Activated T-cell treated with anti-CD3 and anti-CD28 coated beads, Interleukin-2, amount 50 U/mL, for 72 hours (primary cell): ENCODE measurements at places on chromosomes 13 and 19.
A peak's percentile ranks its signal among the peaks of the same experiment; 100 is the strongest.

GRCh38 chr19:47073574-47073973 lies 25.1 kb upstream of the TMEM160 start:
- no peak for DNase-seq

GRCh38 chr13:51550151-51550550 lies 34.1 kb upstream of the WDFY2 start:
- DNase-seq = no peak

DNA sequence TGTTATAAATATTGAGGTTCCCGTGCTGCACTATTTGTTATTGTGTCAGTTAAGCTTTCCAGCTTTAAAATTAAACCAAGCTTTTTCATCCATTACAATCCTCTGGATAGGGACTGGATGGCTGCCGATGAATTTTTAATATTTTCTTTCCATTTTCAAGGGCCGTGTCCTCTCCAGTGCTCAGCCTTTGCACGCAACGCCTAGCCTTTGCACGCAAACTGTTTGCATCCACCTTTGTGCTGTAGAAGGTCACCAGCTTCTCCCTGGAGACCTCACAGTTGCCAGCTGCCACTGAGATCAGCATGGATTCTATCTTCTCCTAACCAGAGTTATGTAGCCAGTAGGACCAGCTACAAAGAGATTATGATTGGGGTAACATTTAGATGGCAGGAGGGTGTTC lies 240.5 kb downstream of the SLC7A1 start:
- no peak for DNase-seq

GRCh38 chr13:99693852-99694611 lies 192.8 kb downstream of the TM9SF2 start:
- DNase-seq = no peak

DNA sequence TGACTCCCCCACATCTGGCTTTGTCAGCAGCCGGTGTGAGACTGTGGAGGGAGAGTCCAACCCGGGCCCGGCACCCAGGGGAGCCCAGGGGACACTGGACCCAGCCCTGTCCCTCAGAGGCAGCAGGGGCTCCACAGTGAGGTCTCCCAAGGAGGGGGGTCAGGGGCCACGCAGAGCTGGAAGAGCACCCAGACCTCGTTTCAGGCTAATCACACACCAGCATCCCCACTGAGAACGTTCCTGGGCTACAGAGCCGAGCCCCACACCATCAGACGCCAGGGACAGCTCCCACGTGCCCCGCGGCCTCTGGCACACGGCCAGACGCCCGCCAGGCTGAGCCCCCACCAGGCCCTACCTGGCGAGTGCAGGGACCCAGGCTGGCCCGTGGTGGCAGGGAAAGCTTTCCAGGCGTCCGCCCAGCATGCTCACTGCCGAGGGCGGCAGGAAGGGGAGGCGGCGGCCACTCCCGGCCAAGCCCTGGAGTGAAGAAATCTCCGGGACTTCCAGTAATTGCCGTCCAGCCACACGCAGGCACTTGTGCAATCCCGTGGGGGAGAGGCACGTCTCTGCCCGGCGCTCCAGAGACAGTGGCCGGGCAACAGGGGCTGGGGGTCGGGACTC lies 19.2 kb downstream of the SBNO2 start:
- DNase-seq = no peak

GRCh38 chr13:32829676-32830335 lies 186.4 kb upstream of the KL start:
- no peak for DNase-seq

DNA sequence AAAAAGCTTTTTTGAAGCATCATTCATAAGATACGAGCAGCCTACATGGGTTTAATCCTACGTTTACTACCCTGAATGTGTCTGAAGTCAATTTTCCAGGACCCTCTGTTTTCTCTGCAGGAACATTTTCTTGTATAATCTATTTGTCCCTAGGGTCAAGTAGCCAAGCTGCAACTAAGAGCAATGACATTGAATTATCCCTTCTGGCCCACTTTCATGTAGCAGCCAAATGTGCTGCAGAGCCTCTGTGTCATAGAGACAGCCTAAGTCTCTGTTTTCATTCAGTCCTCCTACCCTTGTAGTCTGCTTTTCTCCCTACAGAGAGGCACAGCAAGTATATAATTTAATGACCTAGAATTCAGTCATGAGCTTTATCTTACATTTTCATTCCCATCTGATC lies 82.1 kb downstream of the ZAR1L start:
- no peak for DNase-seq

DNA sequence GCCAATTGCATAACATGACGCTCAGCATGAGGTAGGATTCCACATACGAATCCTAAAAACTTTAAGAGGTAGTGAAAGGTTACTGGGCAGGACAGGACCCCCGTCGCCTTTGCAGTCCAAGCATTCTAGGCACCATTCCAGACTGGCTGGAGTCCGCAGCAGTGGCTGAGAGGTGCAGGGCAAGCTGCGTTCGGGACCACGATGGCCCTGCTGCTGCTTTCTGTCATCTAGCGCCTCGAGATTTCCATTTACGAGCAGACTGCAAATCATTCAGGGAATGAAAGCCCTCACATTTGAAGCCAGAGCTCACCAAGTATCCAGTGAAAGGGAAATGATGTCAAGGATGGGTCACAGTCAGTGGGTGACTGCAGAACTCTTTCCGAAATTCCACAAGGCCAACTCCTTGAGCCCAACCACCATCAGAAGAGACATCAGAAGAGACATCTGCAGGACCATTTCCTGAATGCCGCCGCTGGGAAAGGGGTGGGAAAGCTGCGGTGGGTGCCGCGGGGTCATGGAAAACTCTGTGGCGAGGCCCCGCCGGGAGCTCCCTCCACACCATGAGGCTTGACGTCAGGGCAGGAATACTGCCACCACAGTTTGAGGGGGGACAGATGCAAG lies 88.3 kb downstream of the COL4A1 start:
- DNase-seq = no peak

- no peak for DNase-seq
These were observed 488.8 kb downstream of the IRS2 start for GRCh38 chr13:109297628-109298027.

- peak; percentile 29 for DNase-seq
These were observed 1.8 kb downstream of the GADD45B start for GRCh38 chr19:2477732-2478191.

DNA sequence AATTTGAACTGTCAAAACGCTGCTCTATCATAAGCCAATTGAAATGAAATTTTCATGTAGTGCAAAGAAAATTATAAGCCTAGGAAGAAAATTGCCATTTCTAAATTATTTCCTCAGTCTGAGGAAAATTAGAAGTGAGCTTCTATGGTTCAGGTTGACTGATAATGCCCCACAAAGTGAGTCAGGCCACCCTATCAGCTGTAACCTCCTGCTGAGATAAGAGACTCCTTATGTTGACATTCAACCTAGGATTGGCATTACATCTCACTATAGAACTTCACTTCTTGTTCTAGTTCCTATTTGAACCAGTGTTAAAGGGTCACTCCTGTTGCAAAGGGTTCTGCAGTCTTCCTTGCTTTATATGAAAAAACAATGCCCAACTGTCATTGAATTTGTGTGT lies 32.6 kb upstream of the RFC3 start:
- DNase-seq = no peak

DNA sequence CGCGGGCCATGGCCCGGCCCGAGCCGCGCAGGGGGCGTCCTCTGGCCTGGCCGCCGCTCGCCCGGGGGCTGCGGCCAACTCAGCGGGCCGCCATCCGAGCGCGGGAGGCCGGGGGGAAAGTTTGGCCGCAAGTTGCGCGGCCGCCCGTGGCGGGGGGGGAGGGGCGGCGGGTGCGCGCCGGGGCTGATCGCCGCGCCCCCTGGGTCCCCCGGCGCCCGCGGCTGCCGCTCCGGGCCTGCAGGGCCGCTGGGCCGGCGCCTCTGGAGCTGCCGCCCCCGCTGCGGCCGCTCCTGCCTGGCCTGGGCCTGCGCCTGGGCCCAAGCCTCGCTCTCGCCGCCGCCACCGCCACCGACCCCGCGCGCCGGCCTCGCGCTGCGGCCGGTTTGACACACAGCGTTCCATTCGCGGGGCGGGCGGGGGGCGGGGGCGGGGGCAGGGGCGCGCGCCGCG lies at the start of gene NR2F6:
Gene NR2F6 (minus strand): TSS at position 385 of the 450 bp plus-strand sequence. CDS start 699 bp downstream, outside the sequence.
- no peak for DNase-seq

DNA sequence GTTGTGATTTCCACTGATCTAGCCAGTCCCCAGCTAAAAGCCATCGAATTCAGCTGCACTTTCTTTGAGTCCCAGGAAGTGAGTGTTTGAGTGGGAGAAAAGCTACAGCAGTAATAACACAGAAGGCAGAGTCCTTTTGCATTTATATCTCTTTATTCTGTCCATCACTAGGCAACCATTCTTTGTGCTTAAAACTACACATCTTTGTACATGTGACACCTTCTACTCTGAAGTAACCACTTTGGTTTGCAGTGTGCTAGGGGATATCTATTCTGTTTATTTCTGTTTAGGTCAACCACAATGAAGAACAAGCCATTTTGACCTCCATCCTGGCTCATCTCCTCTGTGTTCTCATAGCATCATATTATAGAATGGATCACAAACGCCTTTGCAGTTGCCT lies 226.0 kb upstream of the SERP2 start:
- no peak for DNase-seq

- no peak for DNase-seq
These were observed 788.2 kb downstream of the SLITRK5 start for GRCh38 chr13:88459331-88459730.

GRCh38 chr19:1882786-1883692 lies 2.3 kb downstream of the ABHD17A start:
- DNase-seq = no peak

GRCh38 chr19:7645656-7646425 lies 8.9 kb downstream of the STXBP2 start:
- no peak for DNase-seq

DNA sequence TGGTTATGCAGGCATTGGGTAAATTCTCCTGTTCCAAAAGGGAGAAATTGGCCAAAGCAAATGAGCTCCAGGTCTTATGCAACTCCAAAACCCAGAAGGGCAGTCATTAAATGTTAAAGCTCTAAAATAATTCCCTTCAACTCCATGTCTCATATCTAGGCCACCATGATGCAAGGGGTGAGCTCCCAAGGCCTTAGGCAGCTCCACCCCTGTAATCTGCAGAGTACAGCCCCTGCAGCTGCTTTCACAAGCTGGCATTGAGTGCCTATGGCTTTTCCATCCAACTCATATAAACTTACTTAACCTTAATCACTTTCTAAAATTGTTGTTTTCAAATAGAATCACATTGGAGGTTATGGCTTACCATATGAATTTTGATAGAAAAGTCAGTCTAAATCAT lies 44.7 kb upstream of the ZNF429 start:
- no peak for DNase-seq

DNA sequence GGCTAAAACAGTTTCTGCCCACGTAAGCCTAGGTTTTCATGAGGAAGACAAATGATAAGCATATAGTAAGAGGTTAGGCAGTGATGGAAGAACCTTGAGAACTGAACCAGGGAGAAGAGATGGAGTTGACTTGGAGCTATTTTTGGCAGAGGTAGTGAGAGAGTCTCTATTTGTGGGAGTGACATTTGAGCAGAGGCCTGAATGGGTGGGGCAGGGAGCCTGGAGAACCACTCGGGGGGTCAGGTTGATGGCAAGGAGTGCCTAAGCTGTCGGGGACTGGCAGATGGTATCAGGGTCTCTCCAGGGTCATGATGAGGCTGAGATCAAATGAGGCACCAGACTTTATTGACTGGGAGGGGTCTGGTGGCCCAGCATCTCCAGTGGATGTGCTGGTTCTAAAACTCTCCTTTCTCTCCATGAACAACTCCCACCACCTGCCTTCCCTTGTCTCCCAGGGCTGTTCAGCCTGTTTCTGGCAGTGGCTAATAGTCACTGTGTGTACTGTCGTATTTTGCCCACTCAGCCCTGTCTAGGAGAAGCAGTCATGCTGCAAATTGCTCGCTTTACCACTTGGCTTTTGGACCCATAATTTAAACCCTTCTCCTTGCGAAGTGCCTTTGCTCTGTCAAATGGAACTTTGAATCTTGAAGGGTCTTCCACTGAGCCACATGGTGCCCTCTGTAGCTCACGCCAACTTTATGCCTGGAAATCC lies 3.6 kb downstream of the MAU2 start:
- no peak for DNase-seq

DNA sequence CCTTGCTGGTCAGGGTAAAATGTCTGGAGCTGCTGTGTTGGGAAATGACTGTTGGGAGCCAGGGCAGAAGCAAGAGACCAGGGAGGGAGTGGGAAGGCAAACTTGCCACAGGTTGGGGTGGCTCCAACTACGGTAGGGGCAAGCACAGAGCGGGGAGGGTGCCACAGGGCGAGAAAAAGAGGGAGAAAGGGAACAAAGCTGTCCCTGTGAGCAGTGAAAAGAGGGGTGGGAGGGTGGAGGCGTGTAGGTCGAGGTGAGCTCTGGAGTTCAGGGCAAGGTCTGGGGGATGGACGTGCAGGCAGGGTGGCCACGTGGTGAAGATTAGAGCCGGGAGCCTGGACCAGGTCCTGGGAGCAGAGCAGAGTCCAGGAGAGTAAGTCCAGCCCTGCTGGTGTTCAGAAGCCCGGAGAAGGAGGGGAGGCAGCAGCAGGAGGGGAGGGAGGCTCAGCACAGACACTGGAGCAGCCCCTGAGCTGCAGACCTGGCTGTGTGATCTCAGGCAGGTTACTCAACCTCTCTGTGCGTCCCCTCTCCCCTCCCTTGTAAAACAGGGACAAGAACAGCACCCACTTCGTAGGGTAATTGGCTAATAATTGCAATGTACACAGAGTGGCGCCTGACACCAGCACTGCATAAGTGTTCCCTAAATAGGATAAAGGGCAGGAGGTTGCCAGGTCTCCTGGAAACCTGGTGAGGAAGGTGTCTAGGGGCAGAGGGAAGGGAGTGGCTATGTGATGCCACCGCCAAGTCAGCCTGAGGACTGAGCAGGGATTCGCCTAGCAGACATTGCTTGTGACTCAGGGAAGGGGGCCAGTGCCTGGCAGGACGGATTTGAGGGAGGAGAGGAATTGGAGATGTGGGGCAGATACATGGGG lies 3.2 kb upstream of the POLR2E start:
- DNase-seq = no peak

DNA sequence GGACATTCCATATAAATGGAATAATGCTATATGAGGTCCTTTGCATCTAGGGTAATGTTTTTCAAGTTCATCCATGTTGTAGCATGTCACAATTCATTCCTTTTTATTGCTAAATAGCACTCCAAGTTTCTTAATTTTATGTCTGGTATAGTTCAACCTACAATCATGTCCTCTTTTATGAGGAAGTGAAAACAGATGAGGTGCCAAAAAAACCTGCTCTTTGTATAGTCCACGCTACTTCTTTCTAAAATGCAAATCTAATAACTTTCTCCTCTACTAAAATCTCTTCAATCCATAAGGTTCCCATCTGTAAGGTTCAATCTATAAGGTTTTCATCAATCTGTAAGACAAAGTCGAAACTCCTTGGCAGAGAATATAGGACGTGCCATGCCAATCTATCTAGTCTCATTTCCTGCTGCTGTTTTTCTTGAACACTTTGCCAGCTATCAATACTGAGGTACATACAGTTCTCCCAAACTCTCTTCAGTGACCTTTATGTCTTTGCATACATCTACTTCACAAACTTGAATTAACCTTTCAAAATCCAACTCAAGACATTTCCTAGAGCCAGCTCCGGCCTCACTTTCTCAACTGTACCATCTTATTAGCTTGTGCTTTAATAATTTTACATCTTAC lies 33.7 kb downstream of the INTS6 start:
- no peak for DNase-seq

GRCh38 chr19:11244846-11245589 lies 5.6 kb downstream of the ANGPTL8 start:
- no peak for DNase-seq

GRCh38 chr13:52994051-52994450 lies 34.6 kb upstream of the OLFM4 start:
- DNase-seq = no peak

GRCh38 chr13:31053091-31053490 lies 108.6 kb downstream of the HSPH1 start:
- DNase-seq = no peak
